ENCODE measurements at places on chromosomes 7 and 10. TPM values are rescaled to one million over a fixed set of nuclear protein-coding genes. Genes with fewer than 3 reads are reported as not detected.

DNA sequence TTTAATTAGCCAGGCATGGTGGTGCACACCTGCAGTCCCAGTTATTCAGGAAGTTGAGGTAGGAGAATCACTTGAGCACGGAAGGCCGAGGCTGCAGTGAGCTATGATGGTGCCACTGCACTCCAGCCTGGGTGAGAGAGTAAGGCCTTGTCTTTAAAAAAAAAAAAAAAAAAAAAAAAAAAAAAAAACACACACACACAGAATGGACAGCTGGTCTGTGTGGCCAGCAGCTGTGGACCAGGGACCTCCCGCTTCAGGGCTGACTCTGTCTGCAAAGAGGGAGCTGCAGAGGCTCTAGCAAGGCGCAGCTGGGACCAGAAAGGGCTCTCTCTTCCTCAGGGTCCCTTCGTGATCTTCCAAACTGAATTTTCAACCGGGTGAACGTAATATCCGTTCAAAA lies 53.6 kb upstream of the DNAAF5 start:
- H3K4me1 ChIP-seq, result peaks cover 1% of the 10 kb centered on the region
- peak; percentile 87 for DNase-seq
- H3K36me3 ChIP-seq, result no peaks in the 10 kb centered on the region
- no peaks in the 10 kb centered on the region for H3K27me3 ChIP-seq
- no peak overlapping the region for H3K4me3 ChIP-seq

DNA sequence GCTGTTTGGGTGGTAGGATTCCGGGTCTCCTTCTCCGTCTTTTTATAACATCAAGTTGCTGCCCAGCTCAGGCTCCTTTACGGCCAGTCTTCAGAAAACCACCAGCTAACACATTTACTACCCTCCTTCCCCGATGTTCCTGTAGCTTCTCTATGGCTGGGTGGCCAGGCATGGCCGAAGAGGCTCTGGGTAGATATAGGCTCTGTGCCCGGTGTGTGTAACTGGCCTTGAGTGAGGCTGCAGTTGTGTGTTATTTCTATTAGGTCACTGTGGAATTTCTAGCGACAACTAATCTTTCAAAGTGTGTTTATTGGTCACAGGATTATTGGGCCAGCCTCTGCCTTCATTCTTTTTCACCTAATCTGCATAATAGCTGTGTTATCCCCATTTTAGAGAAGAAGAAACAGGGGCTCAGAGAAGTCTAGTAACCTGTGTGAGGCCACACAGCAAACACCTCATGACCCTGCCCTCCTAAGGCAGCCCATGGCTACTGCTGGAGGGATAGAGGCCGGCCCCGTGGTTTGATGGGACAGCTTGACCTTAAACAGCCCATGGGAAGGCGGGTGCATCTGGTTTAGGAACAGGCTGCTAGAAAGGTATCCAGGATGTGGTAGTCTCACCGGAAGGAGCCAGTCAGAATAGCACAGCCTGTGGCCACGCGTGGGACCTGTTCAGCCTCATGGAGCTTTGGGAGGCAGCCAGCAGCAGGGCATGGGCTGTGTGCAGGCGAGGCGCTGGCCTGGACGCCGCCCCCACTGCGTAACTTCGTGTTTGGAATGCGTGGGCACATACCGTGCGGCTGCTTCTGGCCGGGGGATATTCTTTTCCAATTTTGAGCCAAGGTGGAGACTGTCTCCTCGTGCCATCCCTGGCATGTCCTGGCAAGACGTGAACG lies 29.7 kb downstream of the HTRA1 start:
- no peaks in the 10 kb centered on the region for H3K4me1 ChIP-seq
- no peak overlapping the region for H3K27ac ChIP-seq
- no peak for DNase-seq

DNA sequence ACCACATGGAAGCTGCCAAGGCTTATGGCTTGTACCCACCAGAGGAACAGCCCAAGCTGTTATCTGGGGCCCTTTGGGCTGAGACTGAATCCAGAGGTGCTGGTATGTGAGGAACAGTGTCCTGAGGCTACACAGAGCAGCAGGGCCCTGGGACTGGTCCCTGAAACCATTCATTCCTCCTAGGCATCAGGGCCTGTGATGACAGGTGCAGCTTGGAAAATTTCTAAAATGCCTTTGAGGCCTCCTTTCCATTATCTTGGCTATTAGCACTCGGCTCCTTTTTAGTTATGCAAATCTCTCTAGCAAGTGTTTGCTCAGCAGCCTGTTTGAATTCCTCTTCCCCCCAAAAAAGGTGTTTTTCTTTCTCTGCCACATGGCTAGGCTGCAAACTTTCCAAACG lies 1151.7 kb upstream of the LRRN3 start:
- no peak overlapping the region for H3K4me3 ChIP-seq
- no peak overlapping the region for H3K27ac ChIP-seq
- no peak for DNase-seq
- no peaks in the 10 kb centered on the region for H3K4me1 ChIP-seq

DNA sequence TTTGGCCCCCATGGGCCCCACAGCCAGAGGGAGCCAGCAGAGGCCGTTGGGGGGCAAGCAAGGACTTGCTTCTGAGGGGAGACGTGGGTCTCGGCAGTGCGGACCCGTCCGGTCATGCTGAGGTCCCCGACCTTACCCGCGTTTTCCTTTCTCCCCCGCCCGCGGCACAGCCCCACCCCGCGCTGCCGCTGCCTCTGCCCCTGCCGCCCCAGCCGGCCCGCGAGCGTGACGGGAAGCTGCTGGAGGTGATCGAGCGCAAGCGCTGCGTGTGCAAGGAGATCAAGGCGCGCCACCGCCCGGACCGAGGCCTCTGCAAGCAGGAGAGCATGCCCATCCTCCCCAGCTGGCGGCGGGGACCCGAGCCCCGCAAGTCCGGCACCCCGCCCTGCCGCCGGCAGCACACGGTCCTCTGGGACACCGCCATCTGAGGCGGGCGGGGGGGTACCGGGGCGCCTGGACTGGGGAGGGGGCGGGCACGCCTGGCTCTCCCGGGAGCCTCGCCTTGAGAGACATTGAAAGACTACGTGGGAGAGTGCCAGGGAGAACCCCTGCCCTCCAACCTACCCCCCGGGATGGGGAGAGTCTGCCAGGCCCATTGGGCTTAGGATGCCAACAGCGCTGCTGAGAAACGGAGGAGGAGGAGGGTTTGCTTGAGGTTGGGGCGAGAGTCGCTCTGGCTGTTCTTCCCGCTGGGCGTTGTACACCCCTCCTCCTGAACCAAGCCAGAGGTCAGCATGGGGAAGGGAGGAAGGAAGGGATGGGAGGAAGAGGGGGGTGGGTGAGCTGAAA lies 9.9 kb downstream of the NYAP1 start:
- no peak overlapping the region for H3K27ac ChIP-seq
- H3K36me3 ChIP-seq, result no peaks in the 10 kb centered on the region
- H3K4me3 ChIP-seq, result peak overlapping the region; percentile 14
- peaks cover 16% of the 10 kb centered on the region for H3K27me3 ChIP-seq
- H3K4me1 ChIP-seq, result peaks cover 13% of the 10 kb centered on the region
- no peak for DNase-seq

GRCh38 chr10:31149835-31150512 lies 118.3 kb upstream of the ZNF438 start:
- no peaks in the 10 kb centered on the region for H3K36me3 ChIP-seq
- peaks cover 41% of the 10 kb centered on the region for H3K4me1 ChIP-seq
- H3K27ac ChIP-seq, result no peak overlapping the region
- no peaks in the 10 kb centered on the region for H3K27me3 ChIP-seq
- no peak for DNase-seq

- no peak for DNase-seq
- no peaks in the 10 kb centered on the region for H3K4me1 ChIP-seq
- no peak overlapping the region for H3K4me3 ChIP-seq
- H3K27ac ChIP-seq, result no peak overlapping the region
- H3K36me3 ChIP-seq, result no peaks in the 10 kb centered on the region
These were observed 342.4 kb downstream of the BBS9 start for GRCh38 chr7:33471636-33472242.

The ANAPC16 gene
- total RNA-seq, result 72.2 TPM

The GPR85 gene
- 13.2 TPM for total RNA-seq

The VAX1 gene
- not detected for total RNA-seq

- H3K36me3 ChIP-seq, result no peaks in the 10 kb centered on the region
- no peak for DNase-seq
- no peak overlapping the region for H3K27ac ChIP-seq
These were observed 83.3 kb downstream of the SLIT1 start for GRCh38 chr10:97102441-97102840.
